NCI-H1436 treated with DMSO at 0.1 percent for 48 hours (cell line): ENCODE measurements at places on chromosomes 11 and 22.

GRCh38 chr11:44066732-44067141 is 667 bp downstream of the ACCS start:
- DNase-seq = no peak

DNA sequence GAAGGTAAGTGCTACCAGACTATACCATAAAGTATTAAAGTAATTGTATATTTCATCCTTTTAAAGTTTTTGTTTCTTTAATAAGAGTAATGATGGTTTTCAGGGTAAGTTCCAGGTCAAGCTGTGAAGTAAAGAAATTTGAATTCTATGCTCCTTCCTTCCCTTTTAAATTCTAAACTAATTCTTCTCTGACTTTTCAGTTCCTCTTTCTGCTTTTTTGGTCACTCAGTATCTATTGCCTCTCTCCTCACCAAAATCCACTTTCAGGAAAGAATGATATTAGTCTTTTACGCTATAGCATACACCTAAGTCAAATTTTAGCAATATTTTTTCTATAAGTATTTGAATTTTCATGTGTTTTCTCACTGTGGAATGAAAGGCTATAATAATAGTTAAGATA is 8.2 kb downstream of the MMP8 start:
- DNase-seq = no peak

DNA sequence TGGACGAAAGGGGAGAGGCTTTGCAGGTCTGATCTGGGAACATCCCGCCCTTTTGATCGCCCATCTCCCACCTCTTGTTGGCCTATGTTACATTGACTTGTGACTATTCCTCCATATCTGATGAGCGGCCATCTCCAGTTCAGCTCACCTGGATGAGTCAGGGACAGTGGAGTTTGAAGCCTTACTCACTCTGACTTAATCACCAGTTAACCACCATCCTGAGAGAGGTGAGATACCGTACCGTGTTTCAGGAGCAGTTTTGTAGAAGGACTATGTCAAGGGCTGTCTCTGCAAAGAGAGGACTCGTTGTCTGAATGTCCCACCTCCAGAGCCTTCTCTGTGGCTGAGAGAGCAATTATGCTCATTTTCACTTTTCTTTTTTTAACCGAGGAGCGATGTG is 771.7 kb downstream of the NTM start:
- no peak for DNase-seq

- DNase-seq = no peak
Observed at GRCh38 chr22:24455039-24455438, 27.6 kb downstream of the ADORA2A start.

DNA sequence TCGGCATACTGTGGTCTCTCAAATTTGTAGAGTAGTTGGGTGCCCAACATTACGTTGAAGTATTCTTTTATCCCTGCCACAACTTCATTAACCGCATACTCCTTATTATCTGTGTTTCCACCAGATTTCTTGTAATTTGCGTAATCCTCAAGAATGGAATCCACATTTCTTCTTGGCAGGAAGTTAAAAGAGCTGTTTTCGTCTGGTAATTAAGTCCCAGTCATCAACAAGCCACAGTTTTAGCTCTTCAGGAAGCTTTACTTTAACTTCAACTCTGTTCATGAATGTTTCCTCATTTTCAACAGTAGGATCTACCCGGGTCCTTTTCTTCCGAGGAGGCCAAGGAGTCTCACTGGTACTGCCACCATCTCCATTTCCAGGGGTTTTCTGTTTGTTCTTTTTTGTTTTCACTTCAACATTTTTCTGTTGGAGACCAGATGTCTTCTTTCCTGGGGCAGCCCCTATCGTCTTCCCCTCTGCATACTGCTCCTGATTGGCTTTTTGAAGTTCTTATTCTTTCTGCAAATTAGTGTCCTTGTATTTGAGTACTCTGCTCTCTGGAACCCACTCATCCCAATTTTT is 30.3 kb downstream of the PDE3B start:
- no peak for DNase-seq

DNA sequence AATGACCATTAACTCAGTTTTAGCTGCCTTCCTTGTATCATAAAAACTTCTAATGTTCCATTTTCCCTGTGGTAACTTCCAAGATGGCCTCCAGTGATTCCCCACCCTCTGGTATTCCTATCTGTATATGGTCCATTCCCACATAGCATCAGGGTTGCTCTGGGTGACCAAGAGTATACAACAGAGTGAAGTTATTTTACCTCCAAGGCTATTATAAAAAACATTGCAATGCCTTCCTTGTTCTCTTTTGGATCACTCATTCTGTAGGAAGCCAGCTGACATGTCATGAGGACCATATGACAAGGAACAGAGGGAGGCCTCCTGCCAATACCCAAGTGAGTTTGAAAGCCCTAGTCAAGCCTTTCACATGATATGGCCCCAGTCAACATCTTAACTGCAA is 30.1 kb downstream of the ZNF280B start:
- no peak for DNase-seq

- DNase-seq = no peak
Observed at GRCh38 chr11:96103102-96103501, 179.2 kb upstream of the MTMR2 start.

DNA sequence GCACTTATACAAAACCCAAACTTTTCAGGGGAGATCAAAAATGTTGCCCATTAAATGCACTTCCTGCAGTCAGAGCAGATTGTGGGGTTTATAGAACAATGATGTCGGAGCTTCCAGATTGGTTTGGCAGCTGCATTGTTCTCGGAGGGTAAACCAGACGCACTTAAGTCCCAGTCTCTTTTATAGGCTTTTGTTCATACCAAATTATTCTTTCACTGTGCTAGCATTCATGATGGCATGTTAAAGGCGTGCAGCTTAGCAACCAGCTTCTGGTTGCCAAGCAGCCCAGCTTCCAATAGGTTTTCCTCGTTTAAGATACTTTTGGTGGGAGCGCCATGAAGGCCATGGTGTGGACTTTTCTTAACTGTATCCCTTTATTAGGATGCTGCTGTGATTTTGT is 40.9 kb downstream of the ZC3H12C start:
- DNase-seq = peak; percentile 78

DNA sequence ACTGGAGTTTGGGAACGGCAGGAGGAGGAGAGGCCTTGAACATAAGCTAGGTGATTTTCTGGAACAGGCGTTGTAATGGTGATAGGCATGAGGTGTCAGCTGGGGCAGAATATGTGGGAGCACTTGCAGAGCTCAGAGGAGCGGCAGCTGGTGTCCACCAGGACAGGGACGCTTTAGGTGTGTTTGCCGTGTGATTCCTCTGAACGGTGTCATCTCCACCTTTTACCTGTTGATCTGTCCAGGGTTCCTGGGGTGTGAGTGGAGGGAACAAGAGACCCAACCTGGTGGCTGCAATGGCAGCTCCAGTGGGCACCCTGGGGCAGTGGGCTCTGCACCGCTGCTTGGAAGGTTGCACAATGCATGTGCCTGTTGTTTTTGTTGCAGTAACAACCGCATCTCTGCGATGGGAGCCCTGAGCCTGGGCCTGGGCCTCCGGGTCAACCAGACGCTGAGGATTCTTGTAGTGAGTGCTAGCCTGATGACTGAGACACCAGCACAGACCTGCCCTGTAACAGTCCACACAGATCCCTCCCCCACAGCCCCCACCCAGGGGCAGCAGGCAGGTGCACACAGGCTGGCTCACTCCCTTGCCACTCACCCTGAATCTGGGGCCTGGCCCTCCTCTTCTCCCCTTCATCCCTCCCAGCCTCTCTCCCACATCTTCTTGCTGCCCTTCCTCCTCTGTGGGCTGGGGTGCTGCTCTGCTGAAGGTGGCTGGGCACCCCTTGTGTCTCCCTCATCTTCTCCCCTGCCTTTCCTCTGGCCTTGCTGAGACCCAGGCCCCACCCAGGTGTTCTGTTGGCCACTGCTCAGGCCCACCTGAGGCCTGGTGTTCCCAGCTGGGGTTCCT is 9.2 kb downstream of the LRRC74B start:
- no peak for DNase-seq

GRCh38 chr11:124870430-124870829 is 5.2 kb downstream of the ROBO3 start:
- no peak for DNase-seq

GRCh38 chr22:35892192-35892591 is 136.4 kb downstream of the RBFOX2 start:
- DNase-seq = no peak

DNA sequence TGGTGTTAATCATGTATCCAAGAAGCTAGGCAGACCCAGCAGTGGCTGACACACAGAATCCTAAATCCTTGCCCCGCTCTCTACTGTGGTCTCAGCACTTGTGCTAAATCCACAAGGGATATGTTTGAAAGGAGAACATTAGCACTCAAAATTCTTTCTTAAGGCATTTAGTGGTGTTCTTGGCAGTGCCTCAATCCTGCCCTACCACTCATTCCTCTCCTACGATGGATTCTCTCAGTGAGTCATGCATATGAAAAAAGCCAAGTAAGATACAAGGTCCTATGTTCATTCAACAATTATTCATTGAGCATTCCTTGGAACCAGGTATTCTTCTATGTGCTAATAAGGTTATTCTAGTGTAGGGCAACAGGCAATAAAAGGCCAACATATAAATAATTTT is 31.2 kb downstream of the RRP8 start:
- no peak for DNase-seq

DNA sequence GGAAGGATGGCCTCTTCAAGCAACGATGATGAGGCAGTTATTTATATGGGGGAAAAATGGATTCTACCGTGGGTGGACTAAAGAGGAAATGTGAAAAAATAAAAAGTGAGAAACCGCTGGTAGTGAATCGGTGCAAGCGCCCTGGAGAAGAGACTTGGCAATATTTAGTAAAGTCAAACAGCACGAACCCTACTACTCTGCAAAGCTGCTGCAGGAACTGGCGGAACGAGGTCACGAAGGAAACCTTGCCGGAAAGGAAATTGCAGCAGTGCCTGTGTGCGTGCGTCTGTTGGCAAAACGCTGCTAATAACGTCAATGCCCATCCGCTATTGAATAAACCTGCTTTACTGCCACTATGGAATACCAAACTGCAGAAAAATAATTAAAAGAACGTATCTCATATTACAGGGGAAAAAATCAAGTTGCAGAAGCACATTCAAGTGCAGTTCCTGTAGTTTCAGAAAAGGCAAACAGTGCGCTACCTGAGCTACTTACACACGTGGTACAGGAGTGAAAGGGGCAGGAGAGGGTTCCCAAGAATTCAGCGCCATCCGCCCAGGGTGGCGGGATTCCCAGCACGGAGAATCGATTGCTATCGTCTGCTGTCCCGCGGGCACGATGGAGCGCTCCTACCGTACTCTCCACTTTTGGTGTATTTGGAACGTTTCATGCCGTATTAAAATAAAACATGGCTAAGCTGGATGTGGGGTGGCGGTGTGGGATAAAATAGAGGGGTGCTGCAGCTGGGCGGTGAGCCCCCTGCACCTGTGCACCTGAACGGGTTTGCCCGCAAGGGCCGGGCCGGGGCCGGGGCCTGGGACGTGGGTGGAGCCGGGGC is 585 bp upstream of the NADSYN1 start:
- no peak for DNase-seq

- no peak for DNase-seq
Observed at GRCh38 chr11:128824191-128825049, 42.7 kb downstream of the KCNJ1 start.
